ENCODE measurements at places on chromosomes 5 and 9. TPM values are rescaled to one million over a fixed set of nuclear protein-coding genes. Genes with fewer than 3 reads are reported as not detected.

ANKRD33B gene
- 7.8 TPM for total RNA-seq

- H3K27ac ChIP-seq, result no peak overlapping the region
- H3K4me3 ChIP-seq, result no peak overlapping the region
- no peaks in the 10 kb centered on the region for H3K4me1 ChIP-seq
- no peak for DNase-seq
- H3K27me3 ChIP-seq, result no peaks in the 10 kb centered on the region
These were observed 343.4 kb downstream of the CDK5RAP2 start for GRCh38 chr9:120236596-120236995.

GRCh38 chr9:125632321-125633115 is 74.5 kb downstream of the MAPKAP1 start:
- H3K4me1 ChIP-seq, result peaks cover 10% of the 10 kb centered on the region
- H3K36me3 ChIP-seq, result no peaks in the 10 kb centered on the region
- H3K27ac ChIP-seq, result no peak overlapping the region
- no peak for DNase-seq

DNA sequence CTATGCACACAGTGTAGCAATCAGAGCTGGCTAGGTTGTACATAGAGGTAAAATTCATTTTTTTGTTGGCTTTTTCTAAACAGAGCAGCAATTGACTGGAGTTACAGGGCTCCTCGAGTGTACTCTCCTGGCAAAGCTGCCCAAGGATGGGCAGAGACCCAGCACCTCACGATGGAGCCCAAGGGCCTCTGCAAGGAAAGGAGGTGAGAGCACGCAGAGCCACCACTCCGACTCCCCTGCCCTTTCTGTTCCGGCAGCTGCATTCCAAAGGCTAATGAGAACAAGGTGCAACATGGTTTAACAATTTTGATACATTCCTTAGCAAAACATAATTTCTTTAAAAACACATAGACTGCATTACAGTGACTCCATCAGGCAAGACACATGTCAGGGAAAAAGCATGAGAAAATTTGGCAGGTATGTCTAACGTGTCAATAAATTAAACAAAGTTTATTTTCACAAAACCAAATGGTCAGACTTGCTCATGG is 47.5 kb downstream of the SAXO1 start:
- DNase-seq, result peak; percentile 3
- H3K4me1 ChIP-seq, result no peaks in the 10 kb centered on the region
- no peak overlapping the region for H3K27ac ChIP-seq

DNA sequence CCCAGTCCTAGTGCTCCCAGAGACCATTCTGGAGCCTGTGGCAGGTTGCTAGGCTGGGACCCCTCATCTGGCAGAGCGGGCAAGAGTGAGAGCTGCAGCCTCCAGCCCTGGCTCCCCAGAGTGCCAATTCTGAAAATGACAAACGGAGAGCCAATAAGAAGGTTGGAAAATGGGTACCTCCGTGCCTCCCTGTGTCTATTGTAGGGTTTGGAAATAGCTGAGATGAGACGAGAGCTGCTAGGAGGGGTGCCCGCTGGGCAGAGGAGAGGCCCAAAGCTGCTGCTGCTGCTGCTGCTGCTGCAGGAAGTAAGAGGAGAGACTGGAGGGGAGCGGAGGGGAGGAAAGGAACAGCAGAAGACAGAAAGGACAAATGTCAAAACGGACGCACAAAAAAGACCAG is 36.0 kb upstream of the FUBP3 start:
- peaks cover 2% of the 10 kb centered on the region for H3K27me3 ChIP-seq
- no peaks in the 10 kb centered on the region for H3K4me1 ChIP-seq
- no peak for DNase-seq
- no peak overlapping the region for H3K27ac ChIP-seq
- H3K4me3 ChIP-seq, result no peak overlapping the region

- peak overlapping the region; percentile 93 for H3K27ac ChIP-seq
- H3K36me3 ChIP-seq, result peaks cover 69% of the 10 kb centered on the region
- no peak for DNase-seq
- no peaks in the 10 kb centered on the region for H3K27me3 ChIP-seq
These were observed 5.2 kb downstream of the PDLIM7 start for GRCh38 chr5:177491983-177492746.

DNA sequence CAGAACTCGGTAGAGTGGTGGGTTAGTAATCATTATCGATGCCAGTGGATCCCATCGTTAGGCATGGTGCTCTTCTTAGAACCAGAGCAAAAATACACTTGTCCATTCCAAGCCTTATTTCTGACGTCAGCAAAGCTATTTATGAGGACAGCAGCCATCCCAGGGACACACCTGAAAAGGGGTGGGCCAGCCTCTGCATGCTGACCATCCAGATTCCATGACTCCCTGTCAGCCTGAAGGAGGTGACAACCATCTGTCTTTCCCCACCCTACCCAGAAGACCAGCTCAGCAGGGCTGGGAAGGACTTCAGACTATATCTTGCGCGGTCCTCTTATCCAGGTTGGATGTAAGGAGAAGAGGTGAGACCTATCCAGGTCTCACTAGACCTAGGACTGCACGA is 5.7 kb upstream of the NIPAL4 start:
- no peaks in the 10 kb centered on the region for H3K4me1 ChIP-seq
- H3K4me3 ChIP-seq, result no peak overlapping the region
- H3K36me3 ChIP-seq, result no peaks in the 10 kb centered on the region
- no peak overlapping the region for H3K27ac ChIP-seq

GRCh38 chr9:71004196-71004595 is 117.2 kb downstream of the TRPM3 start:
- no peaks in the 10 kb centered on the region for H3K36me3 ChIP-seq
- H3K27ac ChIP-seq, result no peak overlapping the region
- H3K4me3 ChIP-seq, result no peak overlapping the region
- no peaks in the 10 kb centered on the region for H3K4me1 ChIP-seq

DNA sequence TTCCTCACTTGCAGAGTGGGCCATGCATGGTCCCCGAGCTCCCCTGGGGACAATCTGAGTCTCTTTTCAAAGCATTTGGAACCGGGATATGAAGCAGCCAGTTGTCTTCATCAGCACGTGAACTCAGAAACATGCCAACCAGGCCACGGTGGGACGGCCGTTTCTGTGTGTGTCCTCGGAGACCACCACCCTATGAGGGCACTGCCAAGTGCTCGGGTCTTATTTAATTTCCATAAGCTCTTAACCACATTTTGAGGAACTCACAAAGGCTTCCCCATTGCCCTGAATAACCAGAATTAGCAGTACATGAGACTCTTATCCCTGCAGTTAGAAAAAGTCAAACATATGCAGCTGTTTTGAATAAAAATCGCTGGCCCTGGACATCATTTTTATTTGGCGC is 60.1 kb downstream of the OTULIN start:
- H3K27ac ChIP-seq, result no peak overlapping the region
- H3K4me1 ChIP-seq, result peaks cover 5% of the 10 kb centered on the region
- no peak for DNase-seq
- no peaks in the 10 kb centered on the region for H3K27me3 ChIP-seq

- H3K4me3 ChIP-seq, result no peak within 1 kb of the TSS
- no peaks in the 10 kb centered on the region for H3K27me3 ChIP-seq
- DNase-seq, result no peak
- peaks cover 1% of the 10 kb centered on the region for H3K36me3 ChIP-seq
- no peak within 1 kb of the TSS for H3K27ac ChIP-seq
These were observed at the start of gene CCL27 for GRCh38 chr9:34662526-34663302. CCL27 (minus strand) TSS chr9:34662657; CDS start chr9:34662633, 24 bp downstream.

DNA sequence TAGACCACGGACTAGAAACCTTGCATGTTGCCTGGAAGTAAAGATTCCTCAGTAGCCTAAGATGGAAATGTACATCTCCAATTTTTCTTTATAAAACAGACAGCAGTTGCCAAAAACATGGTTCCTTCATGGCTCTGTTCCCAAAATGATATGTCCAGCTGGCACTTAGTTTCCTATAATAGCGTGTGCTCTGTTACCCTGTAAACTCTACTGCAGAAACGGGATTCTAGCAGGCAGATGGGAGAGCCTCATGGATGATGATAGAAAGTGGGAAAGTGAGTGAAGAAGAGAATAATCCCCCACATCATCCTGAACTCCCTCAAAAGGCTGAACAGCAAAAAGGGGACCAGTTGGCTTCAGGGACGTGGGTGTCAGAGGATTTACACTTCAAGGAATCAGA is 118.2 kb downstream of the FRMD3 start:
- no peaks in the 10 kb centered on the region for H3K36me3 ChIP-seq
- H3K4me1 ChIP-seq, result no peaks in the 10 kb centered on the region
- no peak overlapping the region for H3K27ac ChIP-seq
- no peak for DNase-seq
- H3K4me3 ChIP-seq, result no peak overlapping the region

DNA sequence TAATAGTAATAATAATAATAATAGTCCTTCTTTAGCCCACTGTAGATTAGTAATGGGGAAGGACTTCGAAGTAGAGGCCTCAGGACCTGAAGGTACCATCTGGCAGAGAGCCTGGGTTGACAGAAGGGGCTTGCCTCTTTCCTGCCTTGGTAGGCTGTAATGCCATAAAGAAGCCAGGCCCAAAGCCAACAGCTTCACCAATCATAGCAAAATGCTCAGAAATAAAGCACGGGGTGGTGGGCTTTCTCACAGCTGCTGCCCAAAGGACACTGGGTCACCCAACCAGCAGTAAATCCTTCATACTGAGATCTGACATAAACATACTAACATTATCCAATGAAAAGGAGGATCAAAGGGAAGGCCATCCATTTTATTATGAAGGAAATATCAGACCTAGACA is 70.7 kb downstream of the SUSD1 start:
- H3K27me3 ChIP-seq, result no peaks in the 10 kb centered on the region
- H3K27ac ChIP-seq, result no peak overlapping the region
- no peak for DNase-seq
- H3K4me1 ChIP-seq, result no peaks in the 10 kb centered on the region
